Anterior cingulate cortex (tissue), 58 donors: ENCODE measurements at places on chromosomes 4 and X.
A peak's percentile ranks its signal among the peaks of the same experiment; 100 is the strongest.

GRCh38 chr4:26343038-26343398 is 22.2 kb downstream of the RBPJ start:
- DNase-seq = peak; percentile 10

DNA sequence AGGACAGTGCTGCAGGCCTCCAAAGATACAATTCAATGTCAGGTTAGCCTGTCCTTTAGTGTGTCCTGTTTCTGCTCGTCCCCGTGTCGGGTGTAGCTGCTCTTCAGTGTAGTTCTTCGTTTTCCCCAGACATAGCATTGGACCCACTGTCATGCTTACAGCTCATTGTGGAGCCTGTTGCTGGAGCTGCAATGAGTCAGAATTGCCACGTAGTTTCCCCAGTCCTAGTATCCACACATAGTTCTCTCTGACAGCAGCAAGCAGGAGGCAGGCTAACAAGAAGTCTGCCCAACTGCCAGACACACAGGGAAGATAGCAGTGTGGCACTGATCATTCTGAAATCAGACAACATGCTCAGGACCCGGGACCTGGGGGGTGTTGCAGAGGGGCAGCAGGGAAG is 49.2 kb downstream of the MOSPD2 start:
- DNase-seq = no peak

GRCh38 chr4:56310401-56311125 is 76.7 kb downstream of the AASDH start:
- DNase-seq = no peak

GRCh38 chrX:12950851-12951594 is 23.9 kb upstream of the TMSB4X start:
- no peak for DNase-seq

DNA sequence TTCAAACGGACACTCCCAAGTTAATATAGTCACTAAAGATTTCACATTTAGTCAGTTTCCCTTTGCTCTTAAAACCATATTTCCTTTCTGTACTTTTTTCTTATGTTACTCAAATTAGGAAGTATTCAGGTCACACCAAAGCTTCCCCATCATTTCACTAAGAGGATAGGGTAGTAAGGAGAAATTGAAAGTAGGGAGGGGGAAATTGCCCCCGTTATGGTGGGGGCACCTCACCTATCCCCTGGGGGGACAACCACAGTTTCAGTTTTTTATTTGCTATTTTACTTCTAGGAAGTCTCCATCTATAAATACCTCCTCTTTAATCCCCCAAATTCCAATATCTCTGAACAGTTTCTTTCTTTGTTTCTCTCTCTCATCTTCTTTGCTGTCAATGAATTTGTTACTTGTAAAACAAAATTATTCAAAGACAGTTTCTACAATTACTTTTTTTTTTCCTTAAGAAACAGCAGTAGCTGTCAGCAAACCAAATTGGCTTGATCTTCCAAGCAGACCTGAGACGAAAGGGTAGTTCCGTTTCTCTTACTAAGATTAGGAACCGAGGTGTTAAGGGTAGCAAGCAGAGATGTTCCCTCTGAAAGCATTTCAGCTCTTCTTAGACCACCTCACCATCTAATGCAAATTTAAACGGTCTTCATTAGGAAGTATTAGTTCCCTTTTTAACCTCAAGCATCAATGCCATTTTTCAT is 160.2 kb upstream of the KLF3 start:
- DNase-seq = no peak

GRCh38 chrX:107448998-107449835 is at the start of gene FRMPD3:
FRMPD3 (plus strand) TSS chrX:107449652; CDS start chrX:107526589, 76,937 bp downstream.
- no peak for DNase-seq

- no peak for DNase-seq
These were observed 51.3 kb downstream of the RNF150 start for GRCh38 chr4:141081921-141082395.
